ENCODE measurements at places on chromosomes 16 and 17. TPM values are rescaled to one million over a fixed set of nuclear protein-coding genes. Genes with fewer than 3 reads are reported as not detected.

KCNAB3 gene
- 1.1 TPM for total RNA-seq

MT3 gene
- not detected for total RNA-seq

PIMREG gene
- total RNA-seq = 0.54 TPM

RASD1 gene
- total RNA-seq = 3.0 TPM

IRX3 gene
- under 0.01 TPM for total RNA-seq

All from hematopoietic multipotent progenitor cell (in vitro differentiated cells).